ENCODE measurements at places on chromosomes 7 and 10. TPM values are rescaled to one million over a fixed set of nuclear protein-coding genes. Genes with fewer than 3 reads are reported as not detected.
A peak's percentile ranks its signal among the peaks of the same experiment; 100 is the strongest.

The SPDYE3 gene
- total RNA-seq = not detected

DNA sequence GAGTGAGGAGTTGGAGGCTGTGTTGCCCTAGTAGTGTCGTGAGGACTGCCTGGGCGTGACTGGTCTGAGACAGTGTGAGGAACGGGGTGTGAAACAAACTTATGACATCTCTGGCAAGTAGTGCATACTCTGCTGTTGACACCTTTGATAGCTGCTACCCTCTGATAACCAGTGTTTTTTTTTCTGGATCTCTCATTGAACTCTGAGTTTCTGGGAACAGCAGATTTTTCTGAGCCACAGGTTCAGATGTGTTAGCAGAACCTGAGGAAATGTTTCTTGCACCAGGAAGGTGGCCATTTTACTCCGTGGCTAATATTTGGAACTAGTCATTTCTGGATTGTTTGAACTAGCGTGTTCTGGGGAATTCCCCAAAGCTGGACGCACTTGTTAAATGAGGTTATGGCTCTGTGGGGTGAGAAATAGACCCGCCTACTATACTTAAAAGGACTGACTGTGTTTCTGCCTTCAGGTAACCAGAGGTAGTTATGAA, 52.9 kb downstream of the AUTS2 start:
- no peak overlapping the region for H3K4me3 ChIP-seq
- no peak for DNase-seq
- H3K36me3 ChIP-seq = no peaks in the 10 kb centered on the region

DNA sequence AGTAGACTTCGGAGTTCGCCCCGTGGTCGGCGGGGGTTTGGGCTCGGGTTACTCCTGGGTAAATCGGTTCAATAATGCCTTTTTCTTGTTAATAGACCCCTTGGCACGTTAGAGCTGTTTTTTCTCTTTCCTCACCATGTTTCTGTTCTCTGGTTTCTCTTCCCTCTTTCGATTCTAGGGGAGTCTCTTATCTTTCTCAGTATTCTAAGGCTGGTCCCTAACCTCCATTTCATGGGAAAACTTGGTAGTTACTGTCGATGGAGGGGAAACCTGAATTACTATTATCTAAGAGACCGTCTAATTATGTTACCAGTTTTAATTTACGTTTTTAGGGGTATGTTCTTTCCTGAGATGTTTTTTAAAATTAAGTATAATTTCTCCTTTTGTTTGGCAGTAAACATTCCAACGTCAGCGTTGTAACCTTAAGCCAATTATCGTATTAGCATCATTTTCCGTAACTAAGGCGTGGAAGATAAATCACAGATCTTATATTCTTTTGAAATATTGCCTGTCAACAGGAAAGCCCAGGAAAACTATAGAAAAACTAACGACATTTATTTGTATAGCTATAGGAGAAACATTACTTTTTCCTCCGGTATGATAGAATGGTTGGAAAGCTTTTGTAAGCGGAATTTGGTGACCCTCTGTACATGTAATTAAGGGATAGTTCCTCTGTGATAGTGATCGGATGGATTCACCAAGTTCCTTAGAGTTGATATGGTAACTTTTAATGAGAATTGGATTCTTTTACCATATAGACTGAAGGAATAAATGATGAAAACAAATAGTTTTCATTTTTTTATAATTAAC, 847 bp downstream of the BTAF1 start:
- H3K27ac ChIP-seq = peak overlapping the region; percentile 96
- H3K4me1 ChIP-seq = peaks cover 21% of the 10 kb centered on the region
- H3K27me3 ChIP-seq = no peaks in the 10 kb centered on the region

DNA sequence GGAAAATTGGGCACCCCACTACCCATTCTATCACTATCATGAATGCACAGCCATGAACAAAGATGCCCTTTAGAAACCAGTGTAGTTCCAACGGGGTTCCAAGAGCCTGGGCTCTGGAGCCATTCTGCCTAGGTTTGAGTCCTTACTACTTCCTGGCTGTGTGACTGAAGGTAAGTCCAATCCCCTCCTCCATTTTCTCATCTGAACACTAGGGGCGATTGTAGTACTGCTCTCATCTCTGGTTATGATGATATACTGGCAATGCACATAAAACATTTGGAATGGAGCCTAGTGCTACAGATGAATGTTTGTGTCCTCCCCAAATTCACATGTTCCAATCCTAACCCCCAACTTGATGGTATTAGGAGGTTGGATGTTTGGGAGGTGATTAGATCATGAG, 28.1 kb upstream of the CDH23 start:
- H3K27ac ChIP-seq = no peak overlapping the region
- H3K4me3 ChIP-seq = no peak overlapping the region
- DNase-seq = no peak
- peaks cover 6% of the 10 kb centered on the region for H3K4me1 ChIP-seq
- no peaks in the 10 kb centered on the region for H3K27me3 ChIP-seq

- no peaks in the 10 kb centered on the region for H3K4me1 ChIP-seq
- H3K27ac ChIP-seq = no peak overlapping the region
- no peaks in the 10 kb centered on the region for H3K27me3 ChIP-seq
- DNase-seq = peak; percentile 42
- H3K4me3 ChIP-seq = no peak overlapping the region
Observed at GRCh38 chr7:44184206-44184872, 4.9 kb downstream of the GCK start.

The SDHAF3 gene
- total RNA-seq = 10.0 TPM

- H3K36me3 ChIP-seq = no peaks in the 10 kb centered on the region
- H3K4me1 ChIP-seq = no peaks in the 10 kb centered on the region
- no peak overlapping the region for H3K4me3 ChIP-seq
- no peak overlapping the region for H3K27ac ChIP-seq
- no peak for DNase-seq
Observed at GRCh38 chr7:121416533-121416932, 20.4 kb upstream of the FAM3C start.

GRCh38 chr10:132884691-132885271, 57.6 kb downstream of the CFAP46 start:
- peak; percentile 61 for DNase-seq
- no peak overlapping the region for H3K27ac ChIP-seq
- H3K4me1 ChIP-seq = no peaks in the 10 kb centered on the region
- no peak overlapping the region for H3K4me3 ChIP-seq

- no peaks in the 10 kb centered on the region for H3K27me3 ChIP-seq
- H3K27ac ChIP-seq = no peak overlapping the region
- H3K4me3 ChIP-seq = no peak overlapping the region
- no peak for DNase-seq
- no peaks in the 10 kb centered on the region for H3K4me1 ChIP-seq
Observed at GRCh38 chr10:90051053-90051452, 349.7 kb downstream of the KIF20B start.

GRCh38 chr10:101287997-101288635, 58.9 kb upstream of the LBX1 start:
- no peak for DNase-seq
- H3K4me3 ChIP-seq = no peak overlapping the region
- peaks cover 21% of the 10 kb centered on the region for H3K4me1 ChIP-seq
- H3K27ac ChIP-seq = no peak overlapping the region
- H3K36me3 ChIP-seq = no peaks in the 10 kb centered on the region

- H3K27ac ChIP-seq = no peak overlapping the region
- H3K4me3 ChIP-seq = no peak overlapping the region
- H3K27me3 ChIP-seq = no peaks in the 10 kb centered on the region
Observed at GRCh38 chr10:99630433-99630832, 10.2 kb upstream of the SLC25A28 start.

GRCh38 chr7:129308047-129308446, 83.2 kb downstream of the AHCYL2 start:
- H3K27me3 ChIP-seq = no peaks in the 10 kb centered on the region
- H3K4me3 ChIP-seq = no peak overlapping the region
- no peaks in the 10 kb centered on the region for H3K4me1 ChIP-seq
- H3K27ac ChIP-seq = no peak overlapping the region
- no peak for DNase-seq
- H3K36me3 ChIP-seq = no peaks in the 10 kb centered on the region

- DNase-seq = no peak
- H3K27me3 ChIP-seq = no peaks in the 10 kb centered on the region
- H3K27ac ChIP-seq = no peak overlapping the region
Observed at GRCh38 chr7:51029701-51030191, 247.1 kb upstream of the GRB10 start.

- H3K4me1 ChIP-seq = peaks cover 6% of the 10 kb centered on the region
- no peak for DNase-seq
- H3K4me3 ChIP-seq = no peak overlapping the region
- H3K36me3 ChIP-seq = peaks cover 59% of the 10 kb centered on the region
- no peak overlapping the region for H3K27ac ChIP-seq
Observed at GRCh38 chr10:70198696-70199466, 28.6 kb upstream of the SAR1A start.

The PARD3 gene
- total RNA-seq = 38.5 TPM

GRCh38 chr7:150977382-150978125, 567 bp downstream of the KCNH2 start:
- H3K36me3 ChIP-seq = no peaks in the 10 kb centered on the region
- no peak overlapping the region for H3K27ac ChIP-seq
- peak overlapping the region; percentile 23 for H3K4me3 ChIP-seq
- peaks cover 54% of the 10 kb centered on the region for H3K27me3 ChIP-seq

GRCh38 chr10:306675-307185, 171.5 kb downstream of the ZMYND11 start:
- no peaks in the 10 kb centered on the region for H3K27me3 ChIP-seq
- H3K27ac ChIP-seq = no peak overlapping the region
- DNase-seq = no peak
- H3K36me3 ChIP-seq = peaks cover 12% of the 10 kb centered on the region
- H3K4me1 ChIP-seq = no peaks in the 10 kb centered on the region
- H3K4me3 ChIP-seq = no peak overlapping the region

The KAZALD1 gene
- 8.4 TPM for total RNA-seq

DNA sequence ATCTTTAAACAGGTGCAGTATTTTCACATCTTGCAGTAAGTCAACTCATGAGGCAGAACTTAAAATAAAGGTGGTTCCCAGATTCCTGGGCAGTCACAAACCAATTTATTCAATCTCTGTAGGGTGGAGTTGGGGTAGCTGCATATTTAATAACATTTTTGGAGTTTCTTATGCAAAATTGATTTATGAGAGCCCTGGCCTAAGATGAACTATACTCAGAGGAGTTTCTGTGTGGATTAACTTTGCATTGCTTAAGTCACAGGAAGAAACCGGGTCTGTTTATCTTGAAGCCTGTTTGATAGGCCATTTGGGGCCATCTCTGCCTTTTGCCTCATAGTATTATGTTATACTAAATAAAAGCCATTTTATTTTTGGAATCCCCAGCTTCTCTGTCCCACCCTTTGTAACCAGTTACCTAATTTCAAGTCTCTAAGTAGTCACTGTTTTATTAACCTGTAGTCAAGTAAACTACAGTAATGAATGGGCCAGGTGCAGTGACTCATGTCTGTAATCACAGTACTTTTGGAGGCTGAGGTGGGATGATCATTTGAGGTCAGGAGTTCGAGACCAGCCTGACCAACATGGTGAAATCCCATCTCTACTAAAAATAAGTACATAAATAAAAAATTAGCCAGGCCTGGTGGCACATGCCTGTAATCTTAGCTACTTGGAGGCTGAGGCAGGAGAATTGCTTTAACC, 104.4 kb upstream of the FAM3C start:
- DNase-seq = no peak
- H3K27me3 ChIP-seq = no peaks in the 10 kb centered on the region
- no peaks in the 10 kb centered on the region for H3K4me1 ChIP-seq
- no peak overlapping the region for H3K4me3 ChIP-seq

The RHOBTB1 gene
- 14.5 TPM for total RNA-seq

The CTAGE15 gene
- total RNA-seq = 0.93 TPM

- H3K36me3 ChIP-seq = no peaks in the 10 kb centered on the region
- no peak for DNase-seq
- H3K27ac ChIP-seq = no peak overlapping the region
- H3K27me3 ChIP-seq = peaks cover 85% of the 10 kb centered on the region
- no peak overlapping the region for H3K4me3 ChIP-seq
Observed at GRCh38 chr7:1403638-1404459, 55.4 kb downstream of the MICALL2 start.

DNA sequence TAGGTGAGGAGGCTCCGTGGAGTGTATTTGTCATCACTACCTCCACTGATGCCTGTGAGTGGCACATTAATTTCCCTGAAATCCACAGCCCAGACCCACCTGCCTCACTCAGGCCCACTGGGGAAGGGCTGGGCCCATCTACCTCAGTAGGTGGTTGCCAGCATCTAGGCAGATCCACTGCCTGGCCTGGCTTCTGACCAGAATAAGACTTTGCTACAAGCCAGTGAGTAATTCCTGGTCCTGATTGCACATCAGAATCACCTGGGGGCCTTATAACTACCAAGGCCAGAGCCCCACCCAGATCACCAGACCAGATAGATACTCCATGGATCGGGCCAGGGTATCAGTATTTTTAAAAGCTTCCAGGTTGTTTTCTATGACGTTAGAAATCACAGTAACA, 37.5 kb upstream of the PLEKHA1 start:
- no peaks in the 10 kb centered on the region for H3K36me3 ChIP-seq
- no peaks in the 10 kb centered on the region for H3K27me3 ChIP-seq
- no peak overlapping the region for H3K27ac ChIP-seq
- no peak overlapping the region for H3K4me3 ChIP-seq
- no peak for DNase-seq

The MYL7 gene
- 3.1 TPM for total RNA-seq

The INSYN2A gene
- total RNA-seq = 0.14 TPM

DNA sequence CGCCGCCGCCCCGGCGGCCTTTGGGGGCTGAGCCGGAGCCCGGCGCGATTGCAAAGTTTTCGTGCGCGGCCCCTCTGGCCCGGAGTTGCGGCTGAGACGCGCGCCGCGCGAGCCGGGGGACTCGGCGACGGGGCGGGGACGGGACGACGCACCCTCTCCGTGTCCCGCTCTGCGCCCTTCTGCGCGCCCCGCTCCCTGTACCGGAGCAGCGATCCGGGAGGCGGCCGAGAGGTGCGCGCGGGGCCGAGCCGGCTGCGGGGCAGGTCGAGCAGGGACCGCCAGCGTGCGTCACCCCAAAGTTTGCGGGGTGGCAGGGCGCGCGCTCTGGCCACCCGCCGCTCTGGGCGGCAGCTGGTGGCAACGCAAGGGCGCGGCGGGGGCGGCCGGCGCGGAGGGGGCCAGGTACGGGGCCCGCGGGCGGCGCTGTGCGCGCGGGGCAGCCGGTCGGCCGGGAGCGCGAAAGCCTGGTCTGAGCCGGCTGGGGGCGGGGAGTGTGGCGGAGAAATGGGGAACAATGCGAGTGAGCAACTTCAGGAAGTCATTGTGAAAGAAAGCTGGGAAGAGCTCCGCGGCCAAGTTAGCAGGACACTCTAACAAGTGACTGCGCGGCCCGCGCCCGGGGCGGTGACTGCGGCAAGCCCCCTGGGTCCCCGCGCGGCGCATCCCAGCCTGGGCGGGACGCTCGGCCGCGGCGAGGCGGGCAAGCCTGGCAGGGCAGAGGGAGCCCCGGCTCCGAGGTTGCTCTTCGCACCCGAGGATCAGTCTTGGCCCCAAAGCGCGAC, at the start of gene IKZF1:
Gene IKZF1, plus strand, starts transcription at position 588 of the 782 bp plus-strand sequence. CDS start 14,346 bp downstream, outside the sequence.
- H3K27me3 ChIP-seq = peaks cover 22% of the 10 kb centered on the region
- peak; percentile 90 for DNase-seq
- no peaks in the 10 kb centered on the region for H3K36me3 ChIP-seq
- H3K4me1 ChIP-seq = peaks cover 4% of the 10 kb centered on the region

DNA sequence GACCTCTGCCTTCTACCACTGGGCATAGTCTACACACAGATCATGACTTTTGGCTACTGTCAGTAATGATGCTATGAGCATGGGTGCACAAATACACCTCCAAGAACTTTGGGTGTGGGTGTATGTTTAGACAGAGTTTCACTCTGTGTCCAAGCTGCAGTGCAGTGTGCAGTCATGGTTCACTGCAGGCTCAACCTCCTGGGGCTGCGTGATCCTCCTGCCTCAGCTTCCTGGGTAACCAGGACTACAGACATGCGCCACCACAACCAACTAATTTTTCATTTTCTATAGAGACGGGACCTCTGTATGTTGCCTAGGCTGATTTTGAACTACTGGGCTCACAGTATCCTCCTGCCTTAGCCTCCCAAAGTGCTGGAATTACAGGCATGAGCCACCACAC, 194.4 kb downstream of the NSUN6 start:
- H3K36me3 ChIP-seq = no peaks in the 10 kb centered on the region
- no peaks in the 10 kb centered on the region for H3K27me3 ChIP-seq
- no peak overlapping the region for H3K4me3 ChIP-seq
- H3K4me1 ChIP-seq = no peaks in the 10 kb centered on the region

The CYP26C1 gene
- total RNA-seq = 0.35 TPM

The SPDYE2 gene
- not detected for total RNA-seq
